AG09309 (cell line): ENCODE measurements at places on chromosomes 12 and 14.
A peak's percentile ranks its signal among the peaks of the same experiment; 100 is the strongest.

GRCh38 chr12:91922139-91922538, 223.5 kb downstream of the BTG1 start:
- DNase-seq = no peak

- DNase-seq = no peak
These were observed 13.7 kb upstream of the CLEC4D start for GRCh38 chr12:8499616-8500015.

DNA sequence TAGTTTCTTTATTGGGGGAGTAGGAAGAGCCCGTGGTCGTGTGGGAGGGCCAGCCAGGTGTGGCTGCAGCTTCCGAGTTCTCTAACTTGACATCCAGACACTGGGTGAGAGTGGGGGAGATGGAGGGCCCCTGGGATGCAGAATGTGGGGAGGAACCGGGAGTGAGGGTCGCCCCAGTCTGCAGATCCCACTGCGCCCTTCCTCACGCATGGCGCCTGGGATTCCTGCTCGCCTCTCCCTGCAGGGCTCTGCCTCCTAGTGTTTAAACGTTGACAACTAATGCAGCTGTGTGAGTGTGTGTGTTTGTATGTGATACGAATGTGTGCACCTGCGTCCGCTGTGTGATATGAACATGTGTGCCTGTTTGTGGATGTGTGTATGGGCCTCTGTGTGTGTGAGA, 34.6 kb downstream of the FZD10 start:
- no peak for DNase-seq

- no peak for DNase-seq
These were observed 72.8 kb downstream of the C12orf42 start for GRCh38 chr12:103422746-103423515.

DNA sequence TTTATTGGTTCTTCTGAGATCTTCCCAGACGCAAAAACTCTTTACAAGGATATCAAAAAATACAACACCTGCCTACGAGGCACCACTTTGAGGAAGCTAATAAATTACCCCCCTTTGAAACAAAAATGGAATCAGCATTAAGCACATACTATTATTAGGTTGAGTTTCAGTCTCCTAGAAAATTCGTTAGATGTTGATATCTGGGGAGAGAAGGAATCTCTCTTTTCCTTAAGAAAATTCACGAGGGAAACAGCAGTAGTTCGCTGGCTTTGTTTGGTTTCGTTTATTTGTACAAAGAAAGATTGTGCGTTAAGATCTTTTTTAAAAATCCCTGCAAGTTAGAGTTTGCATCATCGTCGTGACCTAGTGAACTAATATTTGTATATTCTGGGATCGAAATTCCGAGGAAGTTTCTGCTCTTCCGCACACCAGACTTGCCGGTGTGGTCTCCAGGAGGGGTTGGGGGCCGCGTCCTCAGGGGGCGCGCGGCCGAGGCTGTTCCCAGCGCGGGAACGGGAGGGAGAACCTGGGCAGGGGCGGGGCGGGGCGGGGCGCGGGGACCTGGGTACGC, 12.1 kb downstream of the NKX2-1 start:
- no peak for DNase-seq

GRCh38 chr14:51188566-51189185, 51.4 kb upstream of the TMX1 start:
- no peak for DNase-seq

GRCh38 chr14:73784181-73784987, 67.2 kb upstream of the PTGR2 start:
- no peak for DNase-seq

DNA sequence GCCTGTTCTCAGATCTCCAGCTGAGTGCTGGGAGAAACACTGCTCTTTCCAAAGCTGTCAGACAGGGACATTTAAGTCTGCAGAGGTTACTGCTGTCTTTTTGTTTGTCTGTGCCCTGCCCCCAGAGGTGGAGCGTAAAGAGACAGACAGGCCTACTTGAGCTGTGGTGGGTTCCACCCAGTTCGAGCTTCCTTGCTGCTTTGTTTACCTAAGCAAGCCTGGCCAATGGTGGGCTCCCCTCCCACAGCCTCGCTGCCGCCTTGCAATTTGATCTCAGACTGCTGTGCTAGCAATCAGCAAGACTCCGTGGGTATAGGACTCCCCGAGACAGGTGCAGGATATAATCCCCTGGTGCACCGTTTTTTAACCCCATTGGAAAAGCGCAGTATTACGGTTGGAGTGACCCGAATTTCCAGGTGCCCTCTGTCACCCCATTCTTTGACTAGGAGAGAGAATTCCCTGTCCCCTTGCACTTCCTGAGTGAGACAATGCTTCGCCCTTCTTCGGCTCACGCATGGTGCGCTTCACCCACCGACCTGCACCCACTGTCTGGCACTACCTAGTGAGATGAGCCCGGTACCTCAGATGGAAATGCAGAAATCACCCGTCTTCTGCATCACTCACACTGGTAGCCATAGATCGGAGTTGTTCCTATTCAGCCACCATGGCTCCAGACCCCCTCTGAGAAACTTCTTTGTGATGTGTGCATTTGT, 650.3 kb upstream of the ALG10B start:
- no peak for DNase-seq

DNA sequence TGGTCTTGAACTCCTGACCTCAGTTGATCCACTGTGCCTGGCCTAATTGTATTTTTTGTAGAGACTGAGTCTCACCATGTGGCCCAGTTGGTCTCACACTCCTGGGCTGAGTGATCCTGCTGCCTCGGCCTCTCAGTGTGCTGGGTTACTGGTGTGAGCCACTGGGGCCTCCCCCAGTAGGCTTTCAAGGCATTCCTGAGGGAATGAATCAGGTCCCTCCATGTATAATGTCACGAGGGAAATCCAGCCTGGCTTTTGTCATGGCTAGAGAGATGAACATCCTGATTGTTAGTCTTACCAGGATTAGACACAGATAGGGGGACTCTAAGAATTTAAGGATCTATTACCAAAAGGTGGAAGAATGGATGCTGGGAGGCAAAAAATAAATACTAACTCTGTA, 51.9 kb downstream of the CPSF2 start:
- DNase-seq = no peak

GRCh38 chr12:14169281-14169680, 187.9 kb upstream of the GRIN2B start:
- no peak for DNase-seq

DNA sequence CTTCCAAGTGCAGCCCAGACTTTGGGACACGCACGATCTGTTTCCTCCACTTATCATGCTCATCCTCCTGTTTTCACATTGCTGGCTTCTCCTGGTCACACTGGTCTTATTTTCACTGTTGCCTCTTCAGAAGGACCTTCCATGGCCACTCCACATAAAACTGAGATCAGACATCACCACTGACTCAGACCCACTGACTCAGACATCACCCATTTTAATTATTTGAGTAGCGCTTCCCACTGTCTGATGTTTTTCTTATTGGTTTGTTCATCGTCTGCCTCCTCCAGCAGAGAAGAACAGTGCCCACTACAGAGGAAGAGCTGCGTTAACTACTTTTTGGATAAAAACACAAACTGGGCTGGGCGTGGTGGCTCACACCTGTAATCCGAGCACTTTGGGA, 270.5 kb upstream of the PWP1 start:
- DNase-seq = peak; percentile 37

DNA sequence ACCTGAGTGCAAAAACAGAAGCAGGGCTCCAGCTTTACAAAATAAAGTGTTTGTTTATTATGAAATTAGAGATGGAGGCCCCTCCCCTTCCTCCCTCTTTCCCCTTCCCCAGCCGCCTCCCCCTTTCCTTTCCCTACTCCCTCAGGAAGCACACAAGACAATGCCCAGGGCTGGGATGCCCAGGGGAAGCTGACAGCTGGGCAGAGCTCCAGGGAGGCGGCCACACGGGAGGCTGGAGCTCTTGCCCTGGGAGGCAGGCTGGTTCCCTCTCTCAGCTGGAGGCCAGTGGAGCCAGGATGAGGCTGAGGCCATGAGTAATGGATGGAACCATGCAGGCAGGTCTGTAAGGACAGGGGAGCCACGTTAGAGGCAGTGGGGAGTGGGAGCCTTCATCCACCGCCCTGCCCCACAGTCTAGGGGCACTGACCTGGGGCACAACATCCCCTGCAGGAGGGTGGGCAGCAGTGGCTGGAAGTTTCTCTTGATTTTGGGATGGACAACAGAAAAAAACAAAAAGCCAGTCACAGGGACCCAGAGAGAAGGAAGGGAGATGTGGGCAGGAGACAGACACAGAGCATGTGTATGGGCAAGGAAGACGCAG, 5.1 kb downstream of the PSMB11 start:
- DNase-seq = no peak

GRCh38 chr12:81520064-81520945, 238.8 kb downstream of the PPFIA2 start:
- no peak for DNase-seq

DNA sequence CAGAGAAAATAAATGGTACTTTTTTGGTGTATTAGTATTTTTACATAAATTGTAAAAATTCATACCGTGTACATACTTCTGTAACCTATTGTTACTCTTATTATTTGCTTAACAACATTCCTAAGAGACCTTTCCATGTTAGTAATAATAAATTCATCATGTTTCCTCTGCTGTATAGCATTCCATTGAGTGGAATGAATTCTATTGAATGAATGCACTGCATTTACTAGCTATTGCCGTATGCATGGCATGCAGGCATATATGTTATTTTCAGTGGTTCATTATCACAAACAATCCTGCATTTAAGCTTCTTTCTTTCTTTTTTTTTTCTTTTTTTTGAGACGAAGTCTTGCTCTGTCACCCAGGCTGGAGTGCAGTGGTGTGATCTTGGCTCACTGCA, 137.6 kb upstream of the TBX3 start:
- DNase-seq = no peak

DNA sequence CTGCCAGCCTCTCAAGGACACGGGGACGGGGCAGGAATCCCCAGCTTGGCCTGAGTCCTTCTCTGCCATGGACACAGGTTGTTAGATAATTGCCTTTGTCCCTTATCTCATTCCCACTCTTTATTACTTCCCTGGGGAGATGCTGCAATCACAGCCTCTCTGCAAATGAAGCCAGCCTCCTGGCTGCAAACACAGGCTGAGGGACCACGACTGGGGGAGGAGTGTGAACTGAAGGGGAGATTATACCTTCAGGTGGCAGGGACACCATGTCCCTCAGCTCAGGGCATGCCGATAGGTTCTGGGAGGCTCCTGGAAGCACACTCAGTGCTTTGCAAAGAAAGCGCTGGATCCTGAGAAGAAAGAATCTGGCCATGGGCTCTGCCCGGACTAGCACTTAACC, 16.1 kb upstream of the CHGA start:
- DNase-seq = no peak

DNA sequence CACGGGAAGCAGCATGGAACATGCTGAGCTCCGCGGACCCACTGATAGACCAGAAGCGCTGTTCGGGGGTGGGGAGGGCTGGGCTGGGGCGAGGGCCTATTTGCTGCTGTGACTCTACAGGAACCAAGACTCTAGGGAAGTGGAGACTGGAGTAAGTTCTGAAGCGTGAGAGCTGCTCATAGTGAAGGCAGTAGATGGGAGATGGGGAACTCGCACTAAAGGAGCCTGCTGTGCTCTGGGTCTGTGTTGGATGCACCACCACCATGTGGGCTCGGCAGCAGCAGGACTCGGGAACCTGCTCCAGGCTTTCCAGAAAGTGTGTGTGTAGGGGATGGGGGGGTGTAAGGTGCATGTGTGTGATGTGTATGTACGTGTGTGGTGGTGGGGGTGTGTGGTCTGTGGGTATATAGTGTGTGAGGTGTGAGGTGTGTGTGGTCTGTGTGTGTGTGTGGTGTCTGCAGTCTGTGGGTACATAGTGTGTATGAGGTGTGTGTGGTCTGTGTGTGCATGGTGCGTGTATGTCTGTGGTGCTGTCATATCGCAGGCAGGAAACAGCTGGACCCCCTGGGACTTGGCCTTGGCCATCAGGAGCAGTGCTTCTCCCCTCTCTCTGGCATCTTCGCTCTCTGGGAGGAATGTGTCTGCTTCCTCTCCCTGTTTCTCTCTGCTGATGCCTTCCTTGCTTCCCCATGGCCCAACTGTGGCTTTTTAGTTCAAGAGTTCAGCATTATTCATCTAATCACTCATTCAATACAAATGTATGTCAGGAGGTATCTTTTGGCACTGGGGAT, 378.9 kb downstream of the FUT8 start:
- no peak for DNase-seq

- no peak for DNase-seq
These were observed 64.2 kb downstream of the CHGA start for GRCh38 chr14:92987148-92987570.

GRCh38 chr12:25914551-25914950, 43.9 kb upstream of the RASSF8 start:
- no peak for DNase-seq

GRCh38 chr14:48193893-48194292, 518.5 kb upstream of the MDGA2 start:
- no peak for DNase-seq

DNA sequence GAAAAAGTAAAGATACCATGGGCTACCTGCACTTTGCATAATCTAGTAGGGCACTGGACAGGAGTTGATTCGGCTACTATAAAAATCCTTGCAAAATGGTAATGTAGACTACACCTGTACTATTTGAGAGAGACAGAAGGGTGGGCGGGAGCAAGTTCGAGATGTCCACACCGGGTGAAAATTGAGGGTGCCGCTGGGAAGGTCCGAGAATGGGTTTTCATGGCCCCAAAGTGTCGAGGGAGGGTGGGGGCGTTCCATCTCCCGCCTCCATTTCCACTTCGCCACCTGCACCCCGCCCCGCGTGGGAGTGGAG, 648 bp downstream of the SNX6 start:
- no peak for DNase-seq

GRCh38 chr14:23876160-23876750, 77.3 kb upstream of the DHRS4 start:
- DNase-seq = no peak

DNA sequence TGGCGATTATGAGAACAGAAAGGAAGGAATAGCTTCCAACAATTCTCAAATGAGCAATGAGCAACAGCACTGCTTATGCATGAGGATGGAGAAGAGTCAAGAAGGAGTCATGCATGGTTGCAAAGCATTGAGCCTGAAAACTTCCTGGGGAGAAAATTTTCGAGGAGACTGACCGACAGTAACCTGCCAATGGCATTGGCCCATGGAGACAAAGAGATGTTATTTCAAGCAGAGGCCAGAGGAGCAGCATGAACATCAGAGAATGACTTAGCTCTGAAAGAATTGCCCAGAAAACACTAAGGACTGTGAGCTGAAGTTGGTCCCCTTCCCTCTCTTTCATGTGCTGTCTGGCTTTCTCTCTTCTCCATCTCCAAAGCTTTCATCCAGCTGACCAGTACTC, 343.4 kb downstream of the ADAMTS20 start:
- no peak for DNase-seq

- DNase-seq = no peak
These were observed 337.4 kb downstream of the NUAK1 start for GRCh38 chr12:105801351-105801750.

GRCh38 chr12:47734725-47735480, 9.6 kb upstream of the ENDOU start:
- no peak for DNase-seq
